Endothelial cell (in vitro differentiated cells): ENCODE measurements at places on chromosomes 3 and 15.

- DNase-seq = no peak
Observed at GRCh38 chr3:180421221-180421620, 180.7 kb upstream of the TTC14 start.

DNA sequence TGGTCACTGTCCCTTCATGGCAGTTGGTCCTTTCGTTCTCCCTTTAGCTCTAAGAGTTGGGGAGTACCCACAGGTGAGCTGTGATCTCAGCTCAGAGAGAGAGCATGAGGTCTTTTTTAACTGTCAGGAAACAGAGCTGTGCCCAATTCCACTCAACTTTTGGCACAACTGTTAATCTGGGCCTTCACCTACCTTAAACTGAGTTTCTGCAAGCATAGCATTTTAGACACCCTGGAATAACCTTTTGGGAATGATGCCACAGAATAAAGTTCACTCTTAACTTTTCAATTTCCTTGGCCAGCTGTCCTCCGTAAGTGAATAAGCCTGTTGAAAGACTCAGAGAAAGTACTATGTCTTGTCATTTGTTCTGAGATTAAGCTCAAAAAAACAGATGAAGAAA is 35.9 kb downstream of the TUBGCP4 start:
- DNase-seq = no peak

DNA sequence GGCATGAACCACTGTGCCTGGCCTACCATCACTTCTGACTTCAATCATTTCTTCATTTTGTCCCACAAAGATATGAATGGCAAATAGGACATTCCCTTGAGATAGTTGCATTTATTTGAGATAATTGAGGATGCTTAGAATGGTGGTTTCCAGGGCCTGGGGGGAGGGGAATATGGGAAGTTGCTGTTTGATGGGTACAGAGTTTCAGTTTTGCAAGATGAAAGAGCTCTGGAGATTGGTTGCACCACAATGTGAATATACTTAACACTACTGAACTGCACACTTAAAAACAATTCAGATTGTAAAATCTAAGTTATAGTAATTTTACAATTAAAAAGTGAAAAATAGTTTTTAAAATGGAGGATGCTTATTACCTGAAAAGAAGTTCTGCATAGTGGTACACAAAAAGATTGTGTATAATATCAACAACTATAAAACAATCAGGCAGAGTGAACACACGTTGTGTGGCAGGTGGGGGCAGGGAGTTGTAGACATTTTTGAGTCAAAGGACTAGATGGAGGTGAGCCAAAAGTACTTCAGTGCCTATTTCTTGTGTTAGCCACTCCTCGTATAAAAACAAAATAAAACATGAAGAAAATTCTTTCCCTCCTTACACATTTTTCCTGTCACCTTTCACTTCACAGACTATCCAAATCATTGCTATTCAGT is 18.5 kb upstream of the RIOX2 start:
- no peak for DNase-seq

- no peak for DNase-seq
Observed at GRCh38 chr3:60028233-60028632, 978.4 kb upstream of the CFAP20DC start.

GRCh38 chr3:99666201-99666600 is 27.8 kb downstream of the COL8A1 start:
- DNase-seq = no peak

DNA sequence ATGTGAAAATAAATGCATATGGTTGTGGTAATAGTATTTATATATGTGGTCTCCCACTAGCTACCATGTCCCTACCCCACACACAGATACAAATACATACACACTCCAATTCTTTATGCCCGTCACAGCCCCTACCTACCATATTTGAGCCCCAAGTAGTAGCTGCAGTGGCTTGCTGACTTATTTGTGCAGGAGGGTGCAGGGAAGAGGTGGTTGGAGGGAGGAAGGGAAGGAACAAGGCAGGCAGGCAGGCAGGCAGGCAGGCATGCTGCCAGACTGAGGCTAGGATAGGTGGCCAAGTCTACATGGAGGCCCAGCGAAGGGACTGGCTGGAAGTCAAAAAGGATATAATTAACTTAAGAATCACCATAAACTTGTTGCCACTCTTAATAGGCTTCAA is 82.9 kb downstream of the SCN11A start:
- no peak for DNase-seq

- no peak for DNase-seq
Observed at GRCh38 chr3:141814375-141814774, 51.2 kb downstream of the GRK7 start.

GRCh38 chr3:194870394-194871110 is 184.9 kb downstream of the FAM43A start:
- no peak for DNase-seq

DNA sequence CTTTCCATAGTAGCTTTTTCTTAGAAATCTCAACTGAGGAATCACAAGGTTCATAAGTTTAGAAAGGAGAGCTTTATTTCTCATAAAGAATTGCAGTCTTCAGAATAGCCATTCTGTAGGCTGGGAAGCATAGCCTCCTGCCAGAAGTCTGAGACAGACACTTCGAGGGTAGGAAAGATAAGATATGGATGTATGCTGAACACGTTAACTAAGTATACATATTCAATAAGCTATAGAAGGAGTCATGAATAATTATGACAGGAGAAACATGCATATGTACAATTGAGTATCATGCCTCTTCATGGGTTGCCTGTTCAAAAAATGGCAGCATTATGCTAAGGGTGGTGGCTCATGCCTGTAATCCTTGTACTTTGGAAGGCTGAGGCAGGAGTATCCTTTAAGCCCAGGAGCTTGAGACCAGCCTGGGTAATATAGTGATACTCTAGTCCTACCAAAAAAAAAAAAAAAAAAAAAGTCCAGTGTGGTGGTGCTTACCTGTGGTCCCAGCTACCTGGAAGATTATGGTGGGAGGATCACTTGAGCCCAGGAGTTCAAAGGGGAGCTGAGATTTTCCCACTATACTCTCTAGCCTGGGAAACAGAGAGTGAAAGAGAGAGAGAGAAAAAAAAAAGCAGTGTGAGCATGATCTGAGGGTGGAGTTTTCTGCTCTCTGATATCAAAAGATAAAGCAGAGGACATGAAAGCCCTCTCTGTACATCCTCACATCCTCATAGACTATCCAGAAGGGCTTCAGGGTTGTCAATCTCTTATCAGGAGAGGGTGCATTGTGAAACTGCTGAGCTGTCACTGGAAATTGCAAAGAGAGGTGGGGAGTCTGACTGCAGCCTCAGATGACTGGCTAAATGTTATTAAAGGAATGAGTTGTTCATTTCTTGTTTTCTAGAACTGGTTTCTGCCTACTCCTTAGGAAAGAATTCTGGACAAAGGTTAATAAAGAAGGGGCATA is 23.6 kb upstream of the CADPS start:
- no peak for DNase-seq

GRCh38 chr3:172132721-172133311 is 93.4 kb downstream of the FNDC3B start:
- DNase-seq = no peak
